ENCODE measurements at places on chromosomes 6 and 20.

- peak; percentile 40 for DNase-seq
Observed at GRCh38 chr20:40741507-40742106, 52.6 kb upstream of the MAFB start.

- no peak for DNase-seq
Observed at GRCh38 chr6:53937461-53937860, 142.7 kb downstream of the LRRC1 start.

DNA sequence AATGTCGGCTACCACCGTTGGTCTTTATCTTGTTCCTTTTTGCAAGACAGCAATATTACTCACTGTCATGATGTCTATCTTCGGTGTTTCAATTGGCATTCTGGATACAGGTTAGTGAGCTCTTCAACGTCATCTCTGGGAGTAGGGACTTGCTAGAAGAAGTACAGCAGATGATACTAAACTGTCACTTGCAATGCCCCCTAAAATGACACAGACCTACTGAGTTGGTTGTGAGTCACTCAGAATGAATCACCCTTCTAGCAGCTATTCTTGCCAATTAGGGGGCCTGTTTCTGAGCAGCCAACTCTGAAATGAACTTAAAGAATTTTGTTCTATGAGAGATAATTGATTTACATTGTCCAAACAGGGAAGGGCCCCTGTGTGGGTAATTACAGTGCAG is 176.5 kb downstream of the SLC16A10 start:
- DNase-seq: no peak

- DNase-seq: no peak
Observed at GRCh38 chr6:104896914-104897313, 37.2 kb upstream of the HACE1 start.

DNA sequence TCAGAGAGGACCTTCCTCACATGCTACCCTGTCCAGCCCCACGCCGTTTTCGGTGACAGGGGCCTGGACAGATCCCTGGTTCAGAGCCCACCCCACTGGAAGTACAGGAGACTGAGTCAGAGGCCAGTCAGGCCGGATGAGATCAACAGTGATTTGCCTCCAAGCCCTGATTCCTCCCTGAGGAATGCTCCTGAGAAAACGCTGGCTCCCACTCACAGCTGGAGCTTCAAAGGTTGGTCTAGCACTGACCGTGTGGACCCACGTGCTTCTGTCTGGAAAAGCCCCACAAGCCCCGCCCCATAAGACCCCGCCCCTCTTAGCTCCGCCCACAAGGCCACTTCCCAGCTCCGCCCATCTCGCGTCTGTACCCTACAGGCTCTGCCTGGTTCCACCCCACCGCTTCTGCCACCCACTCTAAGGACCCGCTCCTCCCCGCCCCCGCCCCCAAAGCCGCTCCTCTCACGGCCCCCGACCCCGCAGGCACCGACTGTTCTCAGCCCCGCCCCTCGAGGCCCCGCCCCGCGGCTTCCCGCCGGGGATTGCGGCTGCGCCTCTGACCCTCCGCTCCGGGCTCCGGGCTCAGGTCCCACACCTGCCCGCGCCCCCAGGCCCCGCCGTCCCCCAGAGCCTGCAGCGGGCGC is 64.9 kb upstream of the BHLHE23 start:
- peak; percentile 55 for DNase-seq

DNA sequence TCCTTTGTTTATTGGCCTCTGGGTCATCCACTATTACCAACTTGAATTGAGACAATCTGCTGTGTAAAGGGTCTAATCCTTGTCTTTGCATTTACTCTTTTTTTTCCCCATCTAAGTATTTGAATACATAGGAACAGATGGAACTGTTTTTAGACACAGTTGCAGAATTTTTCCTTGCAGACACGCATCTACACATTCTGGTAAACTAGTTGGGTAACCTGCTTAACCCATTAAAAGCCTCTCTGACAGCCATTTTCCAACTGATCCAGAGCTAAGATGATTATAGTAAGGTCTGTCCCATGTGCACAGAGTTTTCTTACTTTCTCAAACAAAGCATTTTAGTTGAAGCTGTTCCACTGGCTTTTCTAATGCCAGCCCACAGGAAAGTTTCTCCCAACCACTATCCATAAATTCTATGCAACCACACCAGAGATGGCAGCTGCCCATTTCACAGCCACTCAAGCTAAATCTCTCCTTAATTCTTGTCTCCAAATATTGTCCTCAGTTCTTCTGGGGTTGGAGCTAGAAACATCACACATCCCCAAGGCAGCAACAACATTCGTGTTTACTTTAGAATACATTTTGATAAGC is 492.1 kb downstream of the MAFB start:
- no peak for DNase-seq

GRCh38 chr6:37192666-37193065 is 22.7 kb downstream of the PIM1 start:
- DNase-seq: no peak

- DNase-seq: no peak
Observed at GRCh38 chr6:165106261-165106660, 203.1 kb downstream of the C6orf118 start.

DNA sequence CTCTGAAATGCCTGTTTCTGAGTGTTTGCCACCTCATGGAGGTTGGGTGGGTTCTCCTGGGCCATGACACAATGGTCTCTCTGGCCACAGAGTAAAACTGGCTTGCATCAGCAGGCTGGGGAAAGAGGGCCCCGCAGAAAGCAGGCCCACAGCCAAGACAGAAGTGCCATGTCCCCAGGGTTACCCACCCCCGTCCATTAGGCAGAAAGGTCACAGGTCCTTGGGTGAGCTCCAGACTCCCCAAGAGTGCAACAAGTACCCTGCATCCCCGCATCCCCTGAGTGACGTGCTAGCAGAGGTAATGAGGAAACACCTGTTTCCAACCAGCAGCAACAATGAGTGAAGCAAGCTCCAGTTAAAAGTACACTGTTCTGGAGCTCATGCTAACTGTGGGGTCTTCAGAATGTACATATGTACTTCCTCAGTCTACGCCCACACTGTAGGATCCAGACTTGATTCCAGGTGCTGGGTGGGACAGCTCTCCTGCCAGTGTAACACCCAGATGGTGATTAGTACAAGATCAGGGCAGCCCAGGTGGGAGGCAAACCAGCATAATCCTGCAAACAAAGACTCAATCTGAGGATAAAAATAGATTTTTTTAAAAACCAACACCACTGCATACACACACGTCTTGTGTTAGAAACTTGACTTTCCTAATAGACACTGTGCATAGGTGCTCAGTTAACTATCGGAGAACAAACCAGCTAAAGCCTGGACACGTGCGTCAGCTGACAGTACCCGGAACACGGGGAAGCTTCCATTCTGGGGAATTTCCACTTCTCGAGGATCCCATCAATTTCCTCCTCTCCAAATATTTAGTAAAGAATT is 31.5 kb downstream of the RRBP1 start:
- DNase-seq: no peak

GRCh38 chr6:1895721-1896120 is 286.0 kb downstream of the FOXC1 start:
- DNase-seq: no peak

- DNase-seq: no peak
Observed at GRCh38 chr20:50636601-50637540, 54.5 kb downstream of the RIPOR3 start.

DNA sequence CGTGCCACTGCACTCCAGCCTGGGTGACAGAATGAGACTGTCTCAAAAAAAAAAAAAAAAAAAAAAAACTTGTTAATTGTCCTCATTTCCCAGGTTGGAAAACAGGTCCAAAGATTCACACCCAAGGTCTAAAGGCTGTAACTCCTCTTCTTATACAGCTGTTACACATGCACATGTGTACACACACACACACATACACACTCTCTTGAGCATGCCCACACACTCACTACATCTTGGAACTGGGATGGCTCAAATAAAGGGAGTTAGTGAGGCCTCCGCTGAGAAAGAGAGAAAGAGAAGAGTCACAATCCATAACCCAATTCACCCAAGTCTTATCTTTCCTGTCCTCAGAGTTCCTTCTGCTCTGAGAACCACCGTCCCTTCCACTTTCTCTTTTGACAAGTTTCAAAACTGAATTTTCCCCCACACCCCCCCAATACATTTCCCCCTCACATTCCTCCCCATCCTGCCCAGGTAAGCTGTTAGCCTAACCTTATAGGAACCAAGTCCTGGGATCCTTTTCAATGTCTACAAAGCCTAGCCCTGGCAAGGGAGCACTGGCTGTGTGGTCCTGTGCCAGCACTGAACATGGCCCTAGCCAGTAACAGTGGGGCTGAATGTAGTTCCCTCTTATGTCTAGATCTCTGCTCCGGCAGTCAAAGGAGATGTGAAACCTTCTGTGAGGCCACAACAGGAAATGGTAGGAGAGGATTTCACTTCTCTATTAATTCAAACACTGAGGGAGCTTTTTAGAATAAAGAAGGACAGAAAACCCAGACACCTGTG is 3.2 kb upstream of the HLA-DMB start:
- peak; percentile 59 for DNase-seq

GRCh38 chr6:13286181-13286580 is 42.2 kb downstream of the TBC1D7 start:
- DNase-seq: no peak

GRCh38 chr6:110039981-110040383 is 61.9 kb downstream of the GPR6 start:
- DNase-seq: peak; percentile 80

DNA sequence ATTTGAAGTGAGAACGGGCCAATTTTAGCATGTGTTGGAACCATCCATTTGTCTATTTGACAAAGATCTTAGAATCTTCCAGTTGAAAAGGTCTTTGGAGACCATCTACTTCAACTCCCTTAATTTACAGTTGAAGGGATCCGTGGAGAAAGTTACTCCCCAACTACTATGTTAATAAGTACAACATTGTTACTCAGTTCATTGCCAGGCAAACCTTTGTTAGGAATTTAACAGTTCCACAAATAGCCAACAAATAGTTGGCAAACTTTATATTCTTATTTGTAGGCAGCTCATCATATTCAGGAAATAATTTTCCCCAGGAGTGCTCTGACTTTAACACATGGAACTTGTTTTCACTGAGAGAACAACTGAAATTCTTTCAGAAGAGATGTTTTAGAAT is 81.0 kb upstream of the FLRT3 start:
- DNase-seq: no peak

GRCh38 chr6:68239034-68239433 is 396.0 kb upstream of the ADGRB3 start:
- no peak for DNase-seq

GRCh38 chr20:47727909-47728361 is 57.3 kb downstream of the SULF2 start:
- no peak for DNase-seq

DNA sequence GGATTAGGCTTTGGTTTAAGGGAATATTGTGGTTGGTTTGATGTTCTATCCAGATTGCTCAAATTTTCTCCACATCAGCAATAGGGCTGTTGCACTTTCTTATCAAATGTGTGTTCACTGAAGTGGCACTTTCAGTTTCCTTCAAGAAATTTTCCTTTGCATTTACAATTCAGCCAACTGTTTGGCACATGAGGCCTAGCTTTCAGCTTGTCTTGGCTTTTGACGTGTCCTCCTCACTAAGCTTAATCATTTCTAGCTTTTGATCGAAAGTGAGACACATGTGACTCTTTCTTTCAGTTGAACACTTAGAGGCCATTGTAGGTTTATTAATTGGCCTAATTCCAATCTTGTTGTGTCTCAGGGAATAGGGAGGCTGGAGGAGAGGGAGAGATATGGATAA is 104.8 kb downstream of the FLRT3 start:
- DNase-seq: no peak

DNA sequence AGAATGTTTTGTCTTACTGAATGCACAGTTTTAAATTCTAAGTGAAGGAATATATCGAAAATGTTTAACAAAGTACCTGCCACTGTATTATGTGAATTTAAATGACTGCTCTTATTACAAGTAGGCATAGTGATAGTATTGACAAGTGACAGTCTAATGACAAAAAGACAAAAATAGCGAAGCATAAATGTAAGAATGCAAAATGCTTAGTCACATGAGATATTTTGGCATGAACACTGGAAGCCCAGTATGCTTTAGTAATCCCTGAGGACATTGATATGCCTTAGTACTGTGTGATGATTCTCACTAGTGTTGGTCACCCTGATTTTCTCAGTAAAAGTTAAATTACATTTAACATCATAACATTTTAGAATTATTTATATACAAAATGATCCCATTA is 153.5 kb downstream of the EYA4 start:
- DNase-seq: no peak

DNA sequence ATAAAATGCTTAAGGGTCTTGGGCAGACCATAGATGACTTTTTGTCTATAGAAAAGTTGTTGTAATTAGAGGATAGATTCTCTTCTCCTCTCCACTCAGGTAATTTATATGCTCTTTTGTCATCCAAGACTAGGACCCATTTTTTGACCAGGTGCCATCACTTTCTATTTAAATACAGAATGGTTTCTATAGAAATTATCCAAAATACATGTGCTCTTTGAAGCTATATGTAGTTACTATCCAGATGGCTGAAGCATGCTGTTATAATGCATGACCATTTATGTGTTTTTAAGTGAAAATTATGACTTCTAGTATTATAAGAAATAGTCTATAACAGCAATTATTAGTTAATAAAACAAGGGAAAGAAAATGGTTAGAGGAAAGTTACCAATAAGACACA is 3.0 kb upstream of the MLIP start:
- DNase-seq: no peak

DNA sequence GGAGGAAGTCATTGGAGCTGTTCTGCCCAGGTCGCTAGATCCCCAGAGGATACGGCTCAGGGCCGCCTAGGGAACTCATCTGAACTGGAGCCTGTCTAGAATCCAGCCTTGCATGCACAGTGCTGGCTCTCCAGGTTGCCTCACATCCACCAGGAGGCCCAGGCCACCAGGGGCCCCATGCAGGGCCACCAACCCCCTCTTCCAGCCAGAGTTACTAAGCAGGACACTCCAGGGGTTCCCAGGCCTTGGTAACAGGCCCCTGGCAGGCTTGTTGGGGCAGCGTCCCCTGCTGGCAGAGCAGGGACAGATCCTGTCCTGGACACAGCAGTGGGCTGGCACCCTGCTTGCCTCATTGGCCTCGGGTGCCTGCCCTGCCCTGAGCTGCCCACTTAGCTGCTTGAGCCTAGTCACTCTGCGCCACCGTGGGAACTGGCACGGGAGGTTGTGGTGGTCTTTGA is 35.3 kb downstream of the EFCAB8 start:
- no peak for DNase-seq

DNA sequence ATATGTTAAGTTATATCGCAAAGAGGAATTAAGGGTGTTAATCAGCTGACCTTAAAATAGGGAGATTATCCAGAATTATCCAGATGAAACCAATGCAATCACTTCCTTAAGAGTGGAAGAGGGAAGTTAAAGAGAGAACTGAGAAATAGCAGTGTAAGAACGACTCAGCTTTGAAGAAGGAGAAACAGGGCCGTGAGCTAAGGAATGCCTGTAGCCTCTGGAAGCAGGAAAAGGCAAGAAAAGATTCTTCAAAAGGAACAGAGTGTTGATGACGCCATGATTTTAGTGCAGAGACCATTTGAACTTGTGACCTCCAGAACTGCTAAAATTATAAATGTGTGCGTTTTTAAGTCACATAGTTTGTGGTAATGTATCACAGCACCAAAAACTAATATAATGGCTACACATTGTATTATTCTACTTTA is 32.7 kb downstream of the ILRUN start:
- no peak for DNase-seq

GRCh38 chr6:136551103-136551502 is 881 bp upstream of the MAP7 start:
- DNase-seq: no peak

- DNase-seq: no peak
Observed at GRCh38 chr6:14417377-14417776, 299.8 kb downstream of the CD83 start.
